ENCODE measurements at places on chromosomes 12 and 14.

- DNase-seq, result peak; percentile 4
These were observed 353.1 kb downstream of the TMEM121 start for GRCh38 chr14:105879503-105879866.

- no peak for DNase-seq
These were observed 21.0 kb upstream of the SERPINA4 start for GRCh38 chr14:94540031-94540794.

- DNase-seq, result no peak
These were observed 42.9 kb downstream of the TRIP11 start for GRCh38 chr14:91996948-91997371.

DNA sequence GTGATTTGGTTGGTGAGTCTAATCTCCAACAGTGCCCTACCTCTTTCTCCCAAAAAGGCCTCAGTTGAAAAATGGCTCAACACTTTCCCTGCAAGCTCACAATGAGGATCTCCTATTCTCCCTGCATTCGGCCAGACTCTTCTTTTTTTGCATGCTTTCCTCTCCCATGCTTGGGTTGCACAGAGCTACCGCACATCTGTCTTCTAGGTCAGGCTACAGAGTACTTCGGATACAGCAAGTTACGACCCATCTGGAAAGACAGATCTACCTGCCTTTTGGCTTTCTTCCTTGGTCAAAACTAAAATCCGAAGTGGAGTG, 305 bp upstream of the SLC16A7 start:
- no peak for DNase-seq

GRCh38 chr12:33061844-33062243, 165.3 kb upstream of the PKP2 start:
- DNase-seq, result no peak

- DNase-seq, result no peak
These were observed 73.1 kb upstream of the SLC38A2 start for GRCh38 chr12:46445551-46446235.

DNA sequence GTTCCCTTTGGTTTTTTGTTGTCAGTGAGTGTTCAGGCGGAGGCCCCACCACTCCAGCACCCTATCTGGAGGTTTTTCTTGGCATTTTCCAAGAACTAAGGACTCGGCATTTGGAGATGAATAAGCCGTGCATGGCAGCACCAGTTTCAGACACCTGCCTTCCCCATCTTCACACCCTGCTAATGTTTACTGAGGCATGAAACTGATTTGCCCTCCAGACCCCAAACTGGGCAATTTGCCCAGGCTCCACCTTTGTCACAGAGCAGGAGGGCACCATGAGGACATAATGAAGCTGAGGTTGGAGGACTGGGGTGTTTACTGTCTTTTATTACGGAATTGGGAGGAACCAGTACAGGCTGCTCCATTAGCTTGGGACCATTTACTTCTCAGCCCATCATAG, 113.4 kb downstream of the LGMN start:
- no peak for DNase-seq

- DNase-seq, result no peak
These were observed 103.9 kb downstream of the AVPR1A start for GRCh38 chr12:63047146-63047545.

- DNase-seq, result peak; percentile 8
These were observed 295.7 kb upstream of the RTL1 start for GRCh38 chr14:101199028-101199770.

DNA sequence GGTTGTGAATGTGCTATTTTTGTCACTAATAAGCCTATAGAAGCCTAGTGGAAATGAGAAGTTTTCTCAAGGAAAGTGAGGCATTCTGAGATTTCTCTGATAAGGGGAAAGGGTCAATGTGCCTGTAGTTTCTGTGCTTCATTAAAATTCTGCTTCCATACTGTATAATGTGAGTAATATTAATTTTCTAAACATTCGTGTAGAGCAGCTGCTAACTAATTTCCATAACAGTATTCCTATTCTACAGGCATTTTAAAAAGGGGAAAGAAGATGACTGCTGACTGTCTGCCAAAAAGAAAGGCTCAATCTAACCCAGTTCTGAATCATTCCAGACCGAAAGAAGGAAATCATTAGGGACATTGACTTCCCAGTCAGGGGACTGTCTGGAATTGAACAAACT, 293.3 kb upstream of the TMPO start:
- no peak for DNase-seq

- DNase-seq, result no peak
These were observed 8.2 kb downstream of the MLXIP start for GRCh38 chr12:122086641-122087285.

- no peak for DNase-seq
These were observed 8.2 kb downstream of the PHC1 start for GRCh38 chr12:8922544-8922943.

DNA sequence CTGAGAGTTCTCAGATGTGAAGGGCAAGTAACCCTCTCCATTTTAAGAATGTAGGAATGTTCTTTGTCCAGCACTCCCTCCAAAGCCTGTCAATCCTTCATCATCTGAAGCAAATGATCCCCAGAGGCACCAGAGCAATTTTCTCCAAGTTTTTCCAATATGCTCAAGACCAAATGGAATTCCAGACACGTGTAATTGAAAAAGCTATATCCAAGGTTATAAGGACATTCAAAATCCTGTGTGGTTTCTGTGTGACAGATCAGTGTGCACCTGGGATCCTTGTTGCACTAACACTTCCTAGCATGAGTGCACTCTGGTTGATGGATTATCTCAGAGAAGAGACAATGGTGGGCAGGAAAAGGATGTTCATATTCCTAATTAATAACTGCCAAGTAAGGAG, 65.6 kb upstream of the OVCH1 start:
- DNase-seq, result no peak
